ENCODE measurements at places on chromosomes 4 and X.

DNA sequence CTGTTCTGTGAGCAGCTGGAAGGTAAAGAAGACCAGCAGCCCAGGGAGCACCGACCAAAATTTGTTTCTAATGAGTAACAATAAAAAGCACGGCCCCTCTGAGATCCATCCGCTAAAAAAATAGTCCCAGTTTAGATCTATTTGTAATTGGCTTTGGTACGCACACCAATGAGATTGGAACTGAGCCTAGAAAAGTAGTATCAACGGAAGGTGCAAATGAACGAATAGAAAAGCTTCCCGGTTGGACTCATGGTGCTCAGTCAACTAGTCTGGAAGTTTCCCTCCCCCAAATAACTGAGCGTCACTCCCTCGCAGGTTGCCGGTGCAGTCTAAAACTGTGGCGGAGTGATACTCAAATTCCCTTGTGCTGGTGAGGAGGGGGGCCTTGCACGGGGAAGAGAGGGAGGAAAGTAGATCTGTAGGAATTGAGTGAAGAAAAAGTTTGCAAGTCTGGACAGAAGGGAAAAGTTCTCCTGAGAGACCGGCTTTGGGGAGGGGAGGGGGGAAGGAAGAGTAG is at the start of gene COL4A5:
Gene COL4A5, plus strand, starts transcription at position 413 of the 517 bp plus-strand sequence. CDS start 288 bp downstream, outside the sequence.
- DNase-seq: no peak

GRCh38 chr4:76821641-76822040 is 76.3 kb downstream of the SOWAHB start:
- no peak for DNase-seq

DNA sequence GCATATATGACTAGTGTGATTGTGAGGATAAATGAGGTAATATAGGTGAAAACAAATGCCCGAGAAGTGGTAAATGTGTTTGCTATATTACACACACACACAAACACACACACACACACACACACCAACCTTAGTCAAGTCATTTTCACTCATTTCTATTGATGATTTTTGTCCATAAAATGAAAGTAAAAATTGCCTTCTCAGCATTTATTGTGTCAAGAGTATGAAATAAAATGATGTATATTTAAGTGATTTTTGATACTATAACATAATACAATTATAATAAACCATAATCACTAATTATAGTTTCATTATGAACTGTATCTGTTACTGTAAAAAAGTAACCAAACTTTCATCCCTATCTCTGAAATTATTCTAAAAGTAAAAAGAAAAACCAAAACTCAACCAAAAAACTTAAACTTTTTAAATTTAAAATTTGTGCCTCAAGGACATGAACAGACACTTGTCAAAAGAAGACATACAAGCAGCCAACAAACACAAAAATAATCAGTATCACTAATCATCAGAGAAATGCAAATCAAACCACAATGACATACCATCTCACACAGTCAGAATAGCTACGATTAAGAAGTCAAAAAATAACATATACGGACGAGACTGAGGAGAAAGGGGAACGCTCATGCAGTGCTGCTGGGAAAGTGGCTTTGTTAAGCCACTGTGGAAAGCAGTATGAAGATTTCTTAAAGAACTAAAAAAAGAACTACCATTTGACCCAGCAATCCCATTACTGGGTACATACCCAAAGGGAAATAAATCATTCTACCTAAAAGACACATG is 601.0 kb downstream of the TMA16 start:
- no peak for DNase-seq

DNA sequence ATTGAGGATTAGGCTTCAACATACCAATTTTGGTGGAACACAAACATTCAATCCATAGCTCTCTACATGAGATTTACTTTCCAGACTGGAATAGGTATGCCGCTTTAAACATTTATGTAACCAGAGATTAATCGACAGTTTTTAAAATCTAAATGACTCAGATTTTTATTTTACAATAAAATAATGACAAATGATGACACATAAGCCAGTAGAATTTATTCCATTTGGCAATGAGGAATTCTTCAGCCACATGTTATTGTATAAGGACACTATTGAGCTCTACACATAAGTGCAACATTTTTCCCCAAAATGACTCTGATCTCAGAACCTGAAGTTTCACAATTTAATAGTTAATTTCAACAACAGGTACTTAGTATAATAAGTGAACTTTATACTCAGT is 227.0 kb upstream of the PRPS2 start:
- no peak for DNase-seq

DNA sequence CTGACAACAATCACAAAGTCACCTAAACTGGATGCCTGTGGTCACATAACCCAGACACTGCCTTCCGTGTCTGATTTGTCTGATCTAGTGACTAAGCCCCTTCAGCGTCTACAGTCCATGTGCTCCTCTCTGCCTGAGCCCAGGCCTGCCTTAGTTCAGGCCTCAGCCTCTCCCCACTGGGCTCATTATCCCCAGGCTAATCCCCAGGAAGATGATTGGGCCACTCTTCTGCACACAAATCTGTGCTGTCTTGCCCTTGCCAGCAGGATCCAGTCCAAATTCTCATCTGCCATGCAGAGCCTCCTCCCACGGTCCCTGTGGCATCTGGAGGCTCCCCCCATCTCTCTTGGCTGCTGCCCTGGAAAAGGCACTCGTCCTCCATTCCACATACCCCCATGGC is 96.5 kb downstream of the SLC2A9 start:
- DNase-seq: no peak

DNA sequence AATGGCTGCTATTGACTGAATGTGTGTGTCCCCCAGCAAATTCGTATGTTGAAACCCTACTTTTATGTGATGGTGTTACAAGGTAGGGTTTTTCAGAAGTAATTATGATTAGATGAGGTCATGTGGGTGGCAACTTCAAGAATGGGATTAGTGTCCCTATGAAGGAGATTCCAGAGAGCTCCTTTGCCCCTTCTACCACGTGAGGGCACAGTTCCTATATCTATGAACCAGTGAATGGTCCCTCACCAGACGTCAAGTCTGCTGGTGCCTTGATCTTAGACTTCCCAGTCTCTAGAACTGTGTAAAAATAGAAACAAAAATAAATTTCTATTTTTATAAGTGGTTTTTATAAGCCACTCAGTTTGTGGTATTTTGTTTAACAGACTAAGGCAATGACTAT is 1137.6 kb upstream of the IGFBP7 start:
- no peak for DNase-seq

DNA sequence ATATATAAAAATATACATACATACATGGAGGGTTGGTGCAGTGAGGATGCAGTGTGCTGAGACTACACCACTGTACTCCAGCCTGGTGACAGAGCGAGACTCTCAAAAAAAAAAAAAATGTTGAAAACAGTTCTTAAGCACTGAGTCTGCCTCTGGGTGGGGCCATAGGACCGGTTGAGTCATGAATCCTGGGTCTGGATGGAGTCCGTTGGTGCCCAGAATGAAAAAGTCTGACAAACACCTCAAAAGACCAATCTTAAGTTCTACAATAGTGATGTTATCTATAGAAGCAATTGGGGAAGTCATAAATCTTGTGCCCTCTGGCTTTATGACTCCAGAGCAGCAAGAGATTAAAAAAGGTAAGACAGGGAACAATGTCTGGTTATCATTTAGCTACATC is 70.4 kb downstream of the FGFBP1 start:
- DNase-seq: no peak

GRCh38 chr4:180571516-180572055 is 1671.6 kb upstream of the TENM3 start:
- no peak for DNase-seq

DNA sequence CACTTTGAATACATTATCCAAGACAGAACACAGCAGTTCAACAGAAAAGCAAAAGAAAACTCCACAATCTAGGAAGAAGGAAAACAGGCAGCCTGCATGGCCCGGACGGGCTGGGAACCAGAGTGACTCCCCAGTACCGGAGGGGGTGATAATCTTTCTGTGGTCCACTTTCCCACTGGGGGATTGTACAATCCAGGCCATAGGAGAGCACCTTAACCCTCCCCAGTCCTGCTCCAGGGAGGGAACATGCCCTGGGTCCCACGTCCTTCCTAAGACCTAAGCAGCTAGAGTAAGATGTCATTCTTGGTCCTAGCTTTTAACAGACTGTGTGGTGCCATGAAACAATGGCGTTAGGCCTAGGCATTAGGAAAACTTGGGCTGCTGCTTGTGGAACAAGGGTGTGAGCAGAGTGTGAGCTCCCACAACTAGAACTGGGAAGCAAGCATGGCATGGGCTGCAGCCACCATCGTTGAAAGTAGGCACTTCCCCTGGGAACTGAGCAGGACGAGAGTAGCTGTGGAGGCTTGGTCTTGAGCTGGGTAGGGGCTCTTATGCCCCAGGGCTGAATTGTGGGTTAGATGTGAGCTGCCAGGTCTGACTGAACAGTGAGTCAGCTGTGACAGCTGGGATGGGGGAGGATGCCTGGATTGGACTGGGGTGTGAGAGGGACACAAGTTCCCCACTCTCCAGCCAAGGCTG is 42.4 kb downstream of the NAT8L start:
- no peak for DNase-seq

- DNase-seq: no peak
These were observed at the start of gene CPZ for GRCh38 chr4:8592366-8593263. TSS of gene CPZ (plus strand) at chr4:8592765. CDS start at chr4:8592834, 69 bp downstream.

DNA sequence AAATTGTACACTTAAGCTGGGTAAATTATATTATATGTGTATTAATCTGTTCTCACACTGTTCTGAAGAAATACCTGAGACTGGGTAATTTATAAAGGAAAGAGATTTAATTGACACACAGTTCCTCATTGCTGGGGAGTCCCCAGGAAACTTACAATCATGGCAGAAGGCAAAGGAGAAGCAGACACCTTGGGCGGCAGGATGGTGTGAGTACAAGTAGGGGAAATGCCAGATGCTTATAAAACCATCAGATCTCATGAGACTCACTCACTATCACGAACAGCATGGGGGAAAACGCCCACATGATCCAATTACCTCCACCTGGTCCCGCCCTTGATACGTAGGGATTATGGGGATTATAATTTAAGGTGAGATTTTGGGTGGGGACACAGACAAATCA is 34.9 kb downstream of the PDE5A start:
- no peak for DNase-seq

DNA sequence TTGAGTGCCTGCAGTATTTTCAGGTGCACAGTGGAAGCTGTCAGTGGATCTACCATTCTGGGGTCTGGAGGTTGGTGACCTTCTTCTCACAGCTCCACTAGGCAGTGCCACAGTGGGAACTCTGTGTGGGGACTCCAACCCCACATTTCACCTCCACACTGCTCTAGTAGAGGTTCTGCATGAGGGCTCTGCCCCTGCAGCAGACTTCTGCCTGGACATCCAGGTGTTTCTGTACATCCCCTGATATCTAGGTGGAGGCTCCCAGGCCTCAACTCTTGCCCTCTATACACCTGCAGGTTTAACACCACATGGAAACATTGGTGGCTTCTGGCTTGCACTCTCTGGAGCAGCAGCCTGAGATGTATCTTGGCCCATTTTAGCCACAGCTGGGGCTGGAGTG is 17.0 kb upstream of the NELFA start:
- DNase-seq: no peak

DNA sequence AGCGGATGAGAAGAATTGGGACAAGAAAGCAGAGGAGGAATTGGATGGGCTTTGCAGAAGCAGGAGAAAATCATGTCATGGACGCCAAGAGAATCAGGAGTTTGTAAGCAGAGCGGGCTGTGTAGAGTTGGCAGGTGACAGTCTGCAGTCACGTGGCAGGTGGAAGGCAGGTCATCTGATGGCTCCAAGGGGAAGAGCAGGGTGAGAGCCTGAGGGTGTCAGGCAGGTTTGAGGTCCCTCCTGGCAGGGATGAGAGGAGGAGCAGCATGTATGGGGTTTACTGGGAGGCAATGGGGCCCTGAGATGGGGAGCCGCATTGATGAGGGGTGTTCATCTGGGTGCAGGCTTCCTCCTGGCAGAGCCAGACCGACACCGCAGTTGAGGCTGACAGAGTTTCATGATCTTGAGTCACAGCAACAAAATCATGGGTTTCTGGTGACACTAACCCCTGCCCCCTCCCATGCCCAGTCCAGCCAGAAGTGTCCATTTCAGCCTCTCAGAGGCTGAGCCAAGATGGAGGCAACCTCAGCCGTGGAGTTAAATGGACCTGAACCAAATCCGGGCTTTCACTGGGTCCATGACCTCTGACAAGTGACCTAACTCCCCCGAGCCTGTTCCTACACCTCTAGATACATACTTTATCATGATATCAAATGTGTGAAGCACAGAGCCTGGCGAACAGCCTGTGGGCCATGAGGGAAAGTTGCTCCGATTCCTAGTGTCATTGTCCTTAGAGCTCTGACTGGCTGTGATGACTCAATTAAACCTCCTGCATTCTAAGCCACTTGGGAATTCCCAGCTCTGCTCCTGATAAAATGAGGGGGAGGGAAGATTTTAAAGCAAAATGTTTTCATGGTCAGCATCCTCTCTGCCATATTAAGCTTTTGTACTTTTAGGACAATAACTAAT is 36.1 kb downstream of the EVC start:
- DNase-seq: no peak

DNA sequence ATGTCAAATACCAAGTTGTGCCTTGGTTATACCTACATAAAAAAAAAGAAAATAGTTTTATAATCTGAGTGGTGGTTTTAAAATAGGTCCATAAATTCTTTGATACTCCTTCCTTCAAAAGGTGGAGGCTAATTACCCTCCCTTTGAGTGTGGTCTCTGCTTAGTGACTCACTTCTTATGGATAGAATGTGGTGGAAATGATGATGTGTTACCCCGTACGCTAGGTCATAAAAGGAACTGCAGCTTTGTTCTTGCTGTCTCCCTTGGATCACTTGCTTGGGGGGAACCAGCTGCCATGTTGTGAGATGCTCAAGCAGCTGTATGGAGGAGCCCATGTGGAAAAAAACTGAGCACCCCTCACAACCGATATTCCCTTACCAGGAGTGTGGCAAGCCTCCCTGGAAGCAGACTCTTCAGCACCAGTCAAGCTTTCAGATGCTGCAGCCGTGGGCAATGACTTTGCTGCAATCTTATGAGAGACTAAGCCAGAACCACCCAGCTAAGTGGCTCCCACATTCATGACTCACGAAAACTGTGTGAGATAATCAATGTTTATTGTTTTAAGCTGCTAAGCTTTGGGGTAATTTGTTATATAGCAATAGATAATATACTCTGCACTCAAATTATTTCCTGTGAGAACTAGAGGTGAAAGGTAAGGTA is 195.0 kb upstream of the GATB start:
- DNase-seq: no peak

- DNase-seq: no peak
These were observed 90.1 kb upstream of the RPL34 start for GRCh38 chr4:108529984-108530905.
